ENCODE measurements at places on chromosomes 4 and X.

DNA sequence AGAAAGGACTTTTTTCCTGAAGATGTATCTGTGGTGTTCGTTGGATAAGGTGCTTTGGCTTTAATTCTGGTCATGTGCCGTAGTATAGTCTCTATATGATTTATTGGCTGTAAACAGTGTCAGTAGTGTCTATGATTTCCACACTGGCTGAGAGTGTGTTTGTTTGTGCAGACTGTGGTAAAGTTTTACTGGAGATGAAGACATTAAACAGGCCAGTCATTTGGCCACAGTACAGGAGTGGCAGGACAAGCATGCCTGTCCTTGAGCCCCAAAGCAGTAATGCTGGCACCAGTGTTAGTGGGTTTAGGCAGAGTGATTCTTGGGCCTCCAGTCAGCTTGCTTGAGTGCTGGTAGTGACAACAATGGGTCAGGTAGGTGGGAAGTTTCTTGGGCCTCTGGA lies 1023.9 kb upstream of the GRID2 start:
- no peak for DNase-seq

DNA sequence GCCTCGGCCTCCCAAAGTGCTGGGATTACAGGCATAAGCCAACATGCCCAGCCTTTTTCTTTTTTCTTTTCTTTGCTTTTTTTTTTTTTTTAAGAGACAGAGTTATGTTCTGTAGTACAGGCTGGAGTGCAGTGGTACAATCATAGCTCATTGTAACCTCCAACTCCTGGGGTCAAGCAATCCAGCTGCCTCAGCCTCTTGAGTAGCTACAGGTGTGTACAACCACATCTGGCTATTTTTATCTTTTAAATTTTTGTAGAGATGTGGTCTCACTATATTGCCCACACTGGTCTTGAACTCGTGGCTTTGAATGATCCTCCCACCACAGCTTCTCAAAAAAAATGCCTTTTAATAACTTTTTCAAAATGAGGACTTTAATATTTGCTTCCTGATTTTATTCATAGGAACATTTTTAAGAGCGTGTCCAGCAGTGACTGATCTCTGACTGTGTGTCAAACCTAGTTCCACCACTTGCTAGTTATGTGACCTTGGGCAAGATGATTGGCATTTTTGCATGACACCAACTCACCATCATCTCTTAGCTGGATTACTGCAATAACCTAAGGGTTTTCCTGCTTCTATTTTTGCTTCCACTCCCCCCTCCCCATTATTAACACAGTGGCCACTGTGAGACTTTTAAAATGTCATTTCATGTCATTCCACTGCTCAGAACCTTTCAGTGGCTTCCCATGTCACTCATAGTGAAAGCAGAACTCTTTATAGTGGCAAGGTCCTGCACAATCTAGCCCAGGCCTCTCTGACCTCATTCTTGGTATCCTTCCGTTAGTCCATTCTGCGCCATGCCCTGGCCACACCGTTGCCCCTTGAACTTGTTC lies 4.5 kb upstream of the TNIP3 start:
- DNase-seq = peak; percentile 37

- peak; percentile 75 for DNase-seq
Observed at GRCh38 chrX:5646818-5647217, 581.8 kb downstream of the NLGN4X start.

DNA sequence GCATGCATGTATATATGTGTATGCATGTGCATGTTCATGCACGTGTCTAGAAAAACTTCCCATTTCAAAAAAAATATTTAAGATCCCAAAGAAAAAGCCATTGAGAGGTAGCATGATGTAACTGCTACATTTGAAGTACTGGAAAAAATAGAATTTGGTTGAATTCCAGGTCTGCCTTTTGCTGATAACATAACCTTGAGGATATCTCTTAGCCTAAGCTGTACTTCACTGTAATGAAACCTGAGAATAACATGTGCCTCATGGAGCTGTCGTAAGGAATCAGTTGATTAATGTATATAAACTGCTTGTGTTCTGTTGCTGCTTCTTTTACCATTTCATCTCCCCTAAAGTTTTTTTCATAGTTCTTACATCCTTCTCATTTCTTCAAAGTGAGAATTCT lies 351.8 kb downstream of the GRIA2 start:
- no peak for DNase-seq

GRCh38 chr4:153634738-153635353 lies 49.2 kb upstream of the TLR2 start:
- no peak for DNase-seq

Measured in GM12864 (cell line).